T-helper 17 cell (primary cell): ENCODE measurements at places on chromosomes 1 and 21. TPM values are rescaled to one million over a fixed set of nuclear protein-coding genes. Genes with fewer than 3 reads are reported as not detected.

DNA sequence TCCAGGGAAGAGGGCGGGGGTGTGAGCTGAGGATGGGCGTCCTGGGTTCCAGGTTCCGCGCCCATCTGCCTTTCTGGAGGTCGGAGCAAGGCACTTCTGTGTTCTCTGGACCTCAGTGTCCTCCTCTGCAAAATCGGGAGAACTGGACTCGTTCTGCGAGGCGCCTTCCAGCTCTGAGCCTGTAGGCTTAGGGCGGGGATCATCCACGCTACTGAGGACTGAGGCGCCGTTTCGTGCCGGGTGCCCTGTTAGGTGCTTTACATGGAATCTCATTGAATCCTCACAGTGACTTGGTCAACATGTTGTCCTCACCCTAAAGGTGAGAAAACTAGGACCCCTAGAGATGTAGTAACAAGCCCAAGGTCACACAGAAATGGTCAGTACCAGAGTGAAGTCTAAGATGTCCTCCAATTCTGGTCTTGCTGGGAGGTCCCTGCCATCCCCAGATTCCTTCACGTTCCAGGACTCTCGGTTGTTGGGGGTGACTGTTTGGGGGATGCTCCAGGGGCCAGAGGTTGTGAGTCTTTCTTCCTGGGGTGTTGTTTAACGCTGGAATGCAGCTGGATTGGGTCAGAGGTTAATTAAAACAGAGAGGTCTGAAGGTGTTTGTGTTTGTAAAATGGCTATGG, 677 bp downstream of the PRKAA2 start:
- no peak for DNase-seq

DNA sequence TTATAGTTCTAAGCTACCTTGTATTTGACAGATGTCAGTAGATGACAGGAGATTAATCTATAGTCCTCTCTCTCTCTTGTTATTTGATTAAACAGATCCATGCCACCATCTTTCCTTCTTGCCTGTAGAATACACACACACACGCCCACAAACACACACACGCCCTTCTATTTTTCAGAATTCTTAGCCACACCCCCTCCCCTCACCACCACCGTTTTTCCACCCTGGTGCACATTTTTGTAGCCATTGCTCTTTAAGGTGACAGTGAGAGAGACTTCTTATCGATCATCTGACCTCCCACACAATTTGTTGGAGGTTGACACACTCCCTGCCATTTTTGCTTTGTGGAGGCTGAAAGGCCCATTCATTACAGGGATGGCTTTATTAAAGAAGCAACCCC, 123.2 kb downstream of the NTNG1 start:
- no peak for DNase-seq

GPR37L1 gene
- not detected for total RNA-seq

DNA sequence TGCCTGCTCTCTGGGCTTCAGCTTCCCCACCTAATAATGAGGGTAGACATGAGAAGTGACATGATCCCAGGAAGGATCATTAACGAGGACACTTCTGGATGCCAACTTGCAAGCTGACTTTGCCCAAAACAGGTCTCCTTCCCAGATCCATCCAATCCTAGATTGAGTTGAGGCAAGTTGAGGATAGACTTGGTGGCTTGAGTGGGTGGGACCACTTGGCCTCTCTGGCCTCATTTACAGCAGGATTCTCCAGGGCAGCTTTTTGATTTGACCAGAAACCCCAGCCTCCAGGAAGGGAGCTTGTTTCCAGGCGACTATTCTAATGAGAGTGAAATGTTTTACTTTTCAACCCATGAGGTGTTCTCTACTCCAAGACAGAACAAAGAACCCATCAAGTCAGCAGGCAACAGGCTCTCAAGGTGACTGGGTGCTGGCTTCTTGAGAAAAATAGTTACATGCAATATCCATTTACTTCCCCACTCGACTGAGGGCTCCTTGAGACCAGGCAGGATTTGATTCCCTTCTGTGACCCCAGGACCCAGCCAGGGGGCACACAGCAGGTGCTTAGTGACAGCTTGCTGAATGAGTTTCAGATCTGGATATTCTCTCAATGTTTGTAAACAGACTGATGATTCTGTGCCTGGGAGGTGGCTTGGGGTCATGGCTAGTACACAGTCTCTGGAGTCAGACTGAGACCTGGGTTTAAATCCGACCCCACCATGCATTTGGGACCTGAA, 128.2 kb downstream of the DMRTB1 start:
- no peak for DNase-seq

C1orf210 gene
- not detected for total RNA-seq
